ENCODE measurements at places on chromosomes 11 and 22.

- DNase-seq = no peak
These were observed 79.7 kb upstream of the CARD18 start for GRCh38 chr11:105219269-105219668.

GRCh38 chr22:35900483-35901168, 128.0 kb downstream of the RBFOX2 start:
- DNase-seq = no peak

DNA sequence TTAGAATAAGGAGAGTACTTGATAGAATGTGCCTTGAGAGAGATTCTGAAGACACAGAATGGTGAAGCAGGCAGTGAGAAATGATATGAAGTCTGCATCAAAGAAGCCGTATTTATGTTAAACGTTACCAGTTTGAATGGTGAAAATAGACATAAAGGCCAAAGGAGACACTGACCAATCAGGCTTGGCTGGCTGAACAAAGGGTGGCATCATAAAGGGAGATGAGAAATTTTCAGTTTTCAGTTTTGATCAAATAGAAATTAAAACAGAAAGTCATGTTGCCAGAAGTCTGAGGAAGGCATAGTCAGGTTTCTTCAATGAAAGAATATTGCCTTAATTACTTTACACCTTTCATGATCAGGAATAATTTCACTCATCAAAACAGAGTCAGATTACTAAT, 6.6 kb downstream of the OR51F1 start:
- DNase-seq = no peak

GRCh38 chr22:43118024-43118849, 7.7 kb downstream of the BIK start:
- DNase-seq = peak; percentile 54
